ENCODE measurements at places on chromosomes 7 and 10.

DNA sequence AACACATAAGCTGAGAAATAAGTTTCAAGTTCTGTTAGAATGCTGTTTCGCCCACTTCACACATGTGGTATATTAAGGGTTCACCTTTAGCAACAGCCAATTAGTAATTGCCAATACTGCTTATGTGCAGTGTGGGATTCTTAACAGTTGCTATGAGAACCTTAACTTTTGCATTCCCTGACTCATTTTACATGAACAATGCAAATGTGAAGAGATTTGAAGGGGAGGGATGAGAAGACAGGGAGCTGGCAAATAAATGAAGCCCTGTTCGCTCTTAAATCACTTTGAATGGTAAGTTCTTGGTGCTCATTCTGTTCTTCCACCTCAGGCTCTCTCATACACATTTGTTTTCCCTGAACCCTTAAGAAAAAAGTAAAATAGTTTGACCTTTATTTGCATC is 82.3 kb downstream of the LRRC4 start:
- DNase-seq = no peak

GRCh38 chr10:7971949-7972348 is 82.5 kb upstream of the GATA3 start:
- DNase-seq = no peak

GRCh38 chr7:1468643-1469298 is 9.5 kb upstream of the MICALL2 start:
- DNase-seq = no peak

DNA sequence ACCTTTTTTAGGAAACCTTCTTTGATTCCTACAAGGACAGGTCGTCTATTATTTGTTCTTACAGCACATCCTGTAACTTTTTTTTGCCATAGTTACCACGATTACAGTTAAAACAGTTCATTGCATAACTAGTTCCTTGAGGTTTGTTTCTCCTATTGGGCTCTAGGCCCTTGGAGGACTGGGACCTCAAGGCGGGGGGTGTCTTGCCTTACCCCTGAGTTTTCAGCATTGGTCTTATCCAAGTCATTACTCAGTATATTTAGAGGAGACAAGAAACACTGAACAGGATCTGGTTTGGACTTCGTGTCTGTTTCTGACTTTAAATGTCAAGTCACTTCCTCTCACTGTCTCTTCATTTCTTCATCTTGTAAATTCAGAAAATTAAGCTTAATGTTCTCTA is 369.8 kb downstream of the SDK1 start:
- no peak for DNase-seq

DNA sequence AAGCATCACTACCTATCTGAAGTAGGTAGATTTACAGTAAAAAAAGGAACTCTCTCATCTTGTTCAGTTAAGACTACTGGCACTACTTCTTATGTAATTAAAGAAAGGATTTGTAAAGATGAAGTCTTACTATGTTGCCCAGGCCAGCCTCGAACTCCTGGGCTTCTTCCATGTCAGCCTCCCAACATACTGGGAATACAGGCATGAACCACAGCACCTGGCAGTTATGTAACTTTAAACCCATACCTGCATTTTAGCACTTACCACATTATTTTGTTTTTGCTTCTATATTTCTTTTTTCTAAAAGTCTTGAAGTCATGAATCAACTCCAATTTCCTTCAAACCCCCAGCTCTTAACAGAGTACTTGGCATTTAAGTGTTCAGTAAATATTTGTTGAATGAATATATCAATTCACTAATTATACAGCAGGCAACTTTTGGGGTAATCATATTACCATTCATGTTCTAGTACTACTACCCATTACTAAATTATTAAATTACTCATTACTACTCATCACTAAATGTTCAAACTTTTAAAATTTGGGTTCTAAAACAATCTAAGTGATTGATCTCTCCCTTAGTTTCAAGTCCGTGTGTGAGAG is 31.6 kb upstream of the CCDC71L start:
- no peak for DNase-seq

DNA sequence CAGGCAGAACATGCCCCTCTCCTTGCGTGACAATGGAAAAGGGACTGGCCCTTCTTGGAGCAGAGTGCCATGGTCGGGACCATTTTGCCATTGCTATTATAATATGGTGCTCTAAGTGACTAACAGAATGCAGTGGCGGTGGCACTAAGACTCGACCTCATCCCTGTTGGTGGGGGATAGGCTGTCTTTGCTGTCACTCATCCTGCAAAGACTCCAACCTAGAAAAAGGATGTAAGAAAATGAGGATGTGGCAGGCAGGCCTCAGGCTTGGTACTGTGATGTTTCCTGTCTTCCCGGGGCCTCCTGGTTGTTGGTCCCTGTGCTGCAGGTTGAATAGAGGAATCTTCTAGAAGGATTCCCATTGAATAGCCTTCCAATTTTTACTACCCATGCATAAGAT is 18.6 kb downstream of the BLNK start:
- DNase-seq = no peak

- no peak for DNase-seq
Measured at GRCh38 chr7:148773334-148773733, 74.6 kb downstream of the CUL1 start.

DNA sequence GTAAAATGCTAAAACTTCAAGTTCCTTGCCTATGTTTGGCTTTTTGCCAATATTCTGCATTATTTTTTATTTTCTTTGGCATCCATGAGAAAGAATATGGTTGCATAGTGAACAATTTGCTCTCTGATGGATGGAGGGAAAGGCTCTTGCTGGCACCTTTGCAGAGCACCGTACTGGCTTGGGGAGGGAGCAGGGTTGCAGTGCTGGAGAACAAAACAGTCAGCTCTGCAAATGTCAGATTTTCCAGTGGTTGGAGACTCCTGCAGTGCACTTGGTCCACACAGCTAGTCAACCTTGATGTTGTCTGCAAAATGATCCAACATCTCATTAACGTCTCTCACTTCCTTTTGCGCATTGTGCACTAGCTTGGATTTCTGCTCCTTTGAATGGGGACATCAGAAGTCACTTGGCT is 100.8 kb downstream of the ANLN start:
- DNase-seq = no peak

GRCh38 chr7:27405780-27406179 is 163.2 kb downstream of the EVX1 start:
- DNase-seq = no peak

- no peak for DNase-seq
Measured at GRCh38 chr7:22268884-22269421, 88.0 kb downstream of the RAPGEF5 start.

DNA sequence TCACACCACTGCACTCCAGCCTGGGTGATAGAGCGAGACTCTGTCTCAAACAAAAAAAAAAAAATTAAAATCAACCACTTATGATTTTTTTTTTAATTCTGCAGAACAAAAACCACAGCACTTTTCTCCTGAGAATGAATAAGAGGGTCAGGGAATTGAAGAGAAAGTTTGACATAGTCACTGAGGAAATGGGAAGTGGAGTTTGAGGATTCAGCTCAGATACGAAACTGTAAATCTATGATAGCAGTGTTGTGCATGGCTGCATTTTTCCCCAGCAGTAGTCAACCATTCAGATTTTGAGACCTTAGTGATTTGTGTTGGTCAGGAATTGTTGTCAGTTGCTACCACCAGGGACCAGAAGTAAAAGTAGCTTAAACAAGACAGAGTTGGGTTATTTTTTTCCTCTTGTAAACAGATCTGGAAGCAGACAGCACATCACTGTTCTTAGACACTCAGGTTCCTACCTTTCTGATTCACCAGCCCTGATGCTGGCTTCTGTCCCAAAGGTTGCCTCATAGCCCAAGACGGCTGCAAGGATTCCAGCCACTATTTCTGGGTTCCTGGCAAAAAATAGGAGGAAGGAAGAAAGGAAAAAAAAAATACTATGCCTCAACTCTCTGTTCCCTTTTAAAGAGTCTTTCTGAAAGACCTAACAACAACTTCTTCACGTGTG is 20.1 kb downstream of the PILRA start:
- no peak for DNase-seq

DNA sequence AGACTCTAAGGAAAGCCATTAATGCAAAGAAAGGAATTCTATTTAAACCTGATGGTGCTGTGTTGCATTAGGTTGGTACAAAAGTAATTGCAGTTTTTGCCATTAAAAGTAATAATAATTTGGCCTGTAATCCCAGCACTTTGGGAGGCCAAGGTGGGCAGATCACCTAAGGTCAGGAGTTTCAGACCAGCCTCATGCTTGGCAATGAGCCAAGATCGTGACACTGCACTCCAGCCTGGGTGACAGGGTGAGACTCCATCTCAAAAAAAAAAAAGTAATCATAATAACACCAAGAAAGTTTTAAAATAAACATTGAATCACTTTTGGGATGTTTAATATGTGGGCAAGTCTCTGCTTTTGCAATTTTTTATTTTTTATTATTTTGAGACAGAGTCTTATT is 107.3 kb upstream of the FRMD4A start:
- no peak for DNase-seq

GRCh38 chr10:95287281-95287680 is 3.5 kb downstream of the PDLIM1 start:
- DNase-seq = no peak

DNA sequence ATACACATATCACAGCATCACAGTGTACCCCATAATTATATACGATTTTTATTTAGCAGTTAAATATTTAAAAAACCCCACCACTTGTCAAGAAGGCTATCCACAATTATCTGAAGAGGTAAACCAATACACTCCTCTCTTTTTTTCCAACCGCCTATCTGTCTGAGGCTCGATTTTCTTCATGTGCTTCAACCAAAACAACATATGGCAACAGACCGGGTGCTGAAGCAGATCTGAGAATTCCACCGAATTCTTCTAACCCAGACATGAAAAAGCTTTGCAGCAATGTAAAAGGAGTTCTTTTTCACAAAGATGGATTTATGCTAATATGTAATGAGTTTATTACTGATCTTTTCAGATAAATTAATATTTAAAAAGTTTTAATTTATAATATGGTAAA is 132.4 kb upstream of the RHEB start:
- DNase-seq = no peak

DNA sequence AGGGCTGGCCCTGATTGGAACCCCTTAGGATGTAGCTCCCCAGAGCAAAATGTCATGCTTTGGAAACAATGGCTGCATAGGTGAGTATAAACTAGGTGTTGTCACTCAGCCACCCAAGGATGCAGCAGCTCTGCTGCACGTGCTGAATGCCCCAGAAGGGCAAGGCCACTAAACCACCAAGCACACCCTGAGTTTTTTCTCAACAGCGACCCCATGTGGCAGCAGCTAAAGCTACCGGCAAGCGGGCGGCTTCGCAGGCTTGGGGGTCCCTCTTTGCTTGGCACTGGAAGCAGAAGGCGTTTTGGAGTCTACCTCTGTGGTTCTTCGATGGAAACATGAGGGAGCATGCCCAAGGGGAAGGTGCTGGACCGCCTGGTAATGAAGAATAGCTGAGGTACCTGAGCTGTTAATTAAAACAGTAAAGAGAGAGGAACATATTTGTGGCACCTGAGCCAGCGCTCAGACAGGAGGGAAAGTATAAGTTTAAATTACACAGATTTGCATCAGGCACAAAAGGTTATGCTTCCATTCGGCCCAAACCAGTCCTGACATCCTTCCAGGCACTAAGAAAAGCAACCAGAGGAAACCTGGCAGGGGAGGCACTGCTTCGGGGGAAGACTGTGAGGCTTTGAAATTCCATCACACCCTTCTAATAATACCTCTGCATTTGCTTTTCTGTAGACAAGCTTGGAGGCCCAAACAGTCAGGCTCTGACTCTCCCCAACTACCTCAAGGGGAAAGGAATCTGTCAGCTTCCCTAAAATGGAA is 152.1 kb downstream of the GFRA1 start:
- no peak for DNase-seq

GRCh38 chr7:150979713-150980390 is 1.7 kb upstream of the KCNH2 start:
- DNase-seq = no peak

GRCh38 chr10:121248266-121248665 is 350.0 kb downstream of the FGFR2 start:
- no peak for DNase-seq

DNA sequence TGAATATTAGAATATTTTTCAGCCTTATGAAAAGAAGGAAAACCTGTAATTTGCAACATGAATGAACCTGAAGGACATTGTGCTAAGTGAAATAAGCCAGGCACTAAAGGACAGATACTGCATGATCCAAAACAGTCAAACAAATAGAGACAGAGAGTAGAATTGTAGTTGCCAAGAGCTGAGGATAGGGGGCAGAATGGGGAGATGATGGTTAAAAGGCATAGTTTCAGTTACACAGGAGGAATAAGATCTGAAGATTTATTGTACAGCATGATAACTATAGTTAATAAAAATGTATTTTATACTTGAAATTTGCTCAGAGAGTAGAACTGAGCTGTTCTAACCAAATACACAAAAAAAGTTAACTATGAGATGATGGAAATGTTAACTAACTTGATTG is 149.0 kb upstream of the TMEM106B start:
- DNase-seq = no peak

DNA sequence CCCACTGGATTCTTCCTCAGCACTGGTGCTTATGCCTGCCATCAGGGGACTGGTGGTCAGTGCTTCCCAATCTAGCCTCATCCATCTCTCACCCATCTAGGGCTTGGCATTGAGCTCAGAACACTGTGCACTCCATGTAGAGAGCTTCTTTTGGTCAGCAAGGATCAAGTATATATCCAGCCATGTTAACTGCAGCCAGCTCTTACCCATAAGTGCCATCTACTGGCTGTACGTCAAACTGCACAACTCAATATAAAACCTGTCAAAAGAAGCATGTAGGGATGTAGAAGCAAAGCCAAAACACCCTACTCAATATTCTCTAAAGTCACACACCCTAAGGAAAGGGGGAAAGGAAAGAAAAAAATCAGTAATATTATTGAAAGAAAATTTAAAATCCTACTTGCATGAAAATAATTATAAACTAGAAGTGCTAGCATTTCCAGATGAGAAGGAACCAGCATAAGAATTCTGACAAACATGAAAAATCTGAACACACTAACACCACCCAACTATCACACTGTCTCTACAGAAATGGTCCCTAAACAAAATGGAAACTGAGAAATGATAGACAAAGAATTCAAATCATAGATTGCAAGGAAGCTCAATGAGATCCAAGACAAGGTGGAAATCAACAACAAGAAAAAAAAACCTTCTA is 531.1 kb upstream of the STEAP1 start:
- DNase-seq = peak; percentile 6
